NCI-H2029 treated with DMSO at 0.1 percent for 48 hours (cell line): ENCODE measurements at places on chromosomes 7 and 10.

DNA sequence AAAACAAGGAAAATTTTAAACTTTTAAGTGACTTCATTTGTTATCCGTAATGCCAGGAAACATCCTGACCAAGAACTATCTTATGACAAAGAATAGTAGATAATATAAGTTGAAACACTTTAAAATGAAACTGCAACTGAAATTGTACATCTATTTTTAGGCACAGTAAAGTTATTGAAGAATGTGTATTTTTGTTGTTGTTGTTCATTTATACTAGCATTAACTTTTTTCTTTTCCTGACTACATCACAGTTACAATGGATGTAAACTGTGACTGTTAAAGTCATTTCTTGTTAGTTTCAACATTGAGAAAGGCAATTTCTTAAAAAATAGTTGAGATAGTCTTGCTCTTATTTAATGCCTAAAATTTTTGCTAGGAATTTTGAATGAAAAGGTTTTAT lies 2.6 kb downstream of the CPED1 start:
- no peak for DNase-seq

DNA sequence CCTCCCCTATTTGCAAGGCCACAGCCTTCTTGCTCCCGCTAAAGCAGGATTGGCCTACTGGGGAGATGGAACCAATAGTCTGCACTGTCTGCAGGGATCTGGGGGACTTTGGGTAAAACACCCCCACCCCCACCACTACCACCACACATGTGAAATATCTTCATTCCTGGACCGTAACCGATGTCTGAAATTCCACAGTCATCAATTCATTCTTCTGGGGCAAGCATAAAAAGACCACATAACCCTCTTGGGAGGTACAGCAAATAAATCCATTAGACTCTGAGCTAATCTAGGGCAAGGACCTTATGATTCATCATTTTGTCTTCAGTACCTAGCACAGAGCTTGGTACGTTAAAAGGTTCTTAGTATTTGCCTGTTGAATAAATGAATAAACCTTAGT lies 307.8 kb downstream of the GPAM start:
- DNase-seq: no peak

GRCh38 chr10:128220021-128220420 lies 93.8 kb upstream of the MKI67 start:
- no peak for DNase-seq

GRCh38 chr7:121519548-121520521 lies 123.7 kb upstream of the FAM3C start:
- DNase-seq: no peak

- DNase-seq: no peak
Measured at GRCh38 chr7:132475669-132476116, 100.6 kb downstream of the PLXNA4 start.
